GM23248 (cell line): ENCODE measurements at places on chromosomes 16 and 17.
A peak's percentile ranks its signal among the peaks of the same experiment; 100 is the strongest.

- peak; percentile 20 for DNase-seq
Measured at GRCh38 chr17:50443505-50443974, 17.5 kb downstream of the ACSF2 start.

GRCh38 chr17:1239210-1239609 lies 31.0 kb upstream of the BHLHA9 start:
- no peak for DNase-seq

DNA sequence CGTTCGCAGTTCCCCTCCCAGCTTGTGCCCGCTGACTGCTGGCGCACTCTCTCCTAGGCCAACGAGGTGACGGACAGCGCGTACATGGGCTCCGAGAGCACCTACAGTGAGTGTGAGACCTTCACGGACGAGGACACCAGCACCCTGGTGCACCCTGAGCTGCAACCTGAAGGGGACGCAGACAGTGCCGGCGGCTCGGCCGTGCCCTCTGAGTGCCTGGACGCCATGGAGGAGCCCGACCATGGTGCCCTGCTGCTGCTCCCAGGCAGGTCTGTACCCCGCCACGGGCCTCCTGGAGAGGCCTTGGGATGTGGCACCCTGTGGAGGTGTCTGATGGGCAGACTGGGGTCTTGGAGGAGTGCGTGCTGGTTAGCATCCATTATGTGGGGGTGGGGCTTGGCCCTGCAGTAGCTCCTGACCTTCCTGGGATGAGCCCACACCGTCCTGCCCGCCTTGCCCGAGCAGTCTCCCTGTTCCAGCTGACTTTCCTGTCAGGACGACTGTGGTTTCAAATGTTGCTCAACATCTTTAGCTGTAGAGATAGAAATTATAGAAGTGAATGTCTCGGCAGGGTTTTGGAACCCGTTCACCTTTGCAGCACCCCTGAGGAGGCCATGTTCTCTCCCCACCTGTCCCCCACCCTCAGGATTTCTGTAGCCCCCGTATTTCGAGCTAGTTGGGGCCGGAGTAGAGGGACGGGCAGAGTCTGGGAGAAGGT lies 44.9 kb upstream of the CAPN15 start:
- no peak for DNase-seq

DNA sequence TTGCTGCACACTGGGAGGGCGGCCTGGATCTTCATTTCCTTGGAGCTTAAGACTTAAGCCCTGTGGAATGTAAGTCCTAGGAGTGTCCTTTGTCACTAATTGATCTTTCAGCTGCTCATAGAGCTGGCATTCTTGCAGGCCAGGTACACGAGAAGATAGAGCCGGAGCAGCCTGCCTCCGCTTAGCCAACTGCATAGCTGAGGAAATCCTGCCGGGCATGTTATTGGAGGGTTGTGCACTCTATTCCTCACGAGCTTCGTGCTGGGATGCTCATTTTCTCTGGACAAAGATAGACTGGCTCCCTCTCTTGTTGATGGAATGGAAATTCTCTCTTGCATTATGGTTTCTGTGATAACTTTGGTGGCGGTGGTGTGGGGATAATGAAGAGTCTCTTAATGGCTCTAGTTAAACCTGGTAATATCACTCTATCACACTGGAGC lies 76.9 kb downstream of the RPA1 start:
- peak; percentile 7 for DNase-seq

DNA sequence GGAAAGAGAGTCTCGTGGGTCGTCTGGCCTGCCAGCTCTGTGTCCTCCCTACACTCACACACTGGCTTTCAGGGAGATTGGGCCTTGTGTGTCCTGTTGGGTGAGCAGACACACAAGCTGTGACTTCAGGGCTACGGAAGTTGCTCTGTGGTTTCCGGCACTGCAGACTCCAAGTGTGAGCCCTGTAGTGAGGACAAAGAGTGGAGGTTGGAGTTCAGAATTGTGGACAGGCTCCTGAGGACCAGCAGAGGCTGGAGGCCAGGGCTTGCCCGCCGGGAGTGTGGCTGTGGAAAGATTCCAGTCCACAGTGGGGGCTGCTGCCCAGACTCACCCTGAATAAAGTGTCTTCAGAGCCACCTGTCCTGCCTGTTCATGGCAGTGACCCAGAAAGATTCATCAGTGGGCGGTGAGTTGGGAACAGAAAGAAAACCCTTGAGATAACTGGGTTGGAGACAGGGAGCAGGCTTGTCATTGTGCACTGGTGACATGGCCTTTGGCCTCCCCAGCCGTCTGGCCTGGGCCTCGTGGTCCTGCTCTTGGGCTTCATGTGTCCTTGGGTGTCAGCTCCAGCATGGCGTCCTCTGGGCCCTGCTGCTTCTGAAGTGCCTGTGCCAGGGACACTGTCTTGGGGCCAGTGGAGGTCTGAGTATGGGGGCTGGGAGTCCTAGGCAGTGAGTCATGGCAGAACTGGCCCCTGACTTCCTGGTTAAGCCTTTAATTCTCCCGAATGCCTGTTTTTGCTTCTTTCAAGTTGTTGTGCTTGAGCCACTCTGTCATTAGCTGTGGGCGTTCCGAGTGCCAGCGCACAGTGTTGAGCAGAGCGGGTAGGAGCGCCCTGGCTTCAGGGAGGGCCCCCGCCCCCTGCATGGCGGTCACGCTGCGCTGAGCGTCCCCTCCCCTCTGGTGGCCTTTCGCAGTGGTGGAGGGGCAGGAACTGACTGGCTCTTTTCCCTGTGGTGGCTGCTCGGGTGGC lies 19.9 kb upstream of the ZNF750 start:
- peak; percentile 47 for DNase-seq

GRCh38 chr16:68085259-68086071 lies at the start of gene NFATC3:
NFATC3 (plus strand) TSS chr16:68085370; CDS start chr16:68085682, 312 bp downstream.
- DNase-seq = peak; percentile 99

- DNase-seq = no peak
Measured at GRCh38 chr16:69031877-69032301, 73.6 kb upstream of the HAS3 start.

DNA sequence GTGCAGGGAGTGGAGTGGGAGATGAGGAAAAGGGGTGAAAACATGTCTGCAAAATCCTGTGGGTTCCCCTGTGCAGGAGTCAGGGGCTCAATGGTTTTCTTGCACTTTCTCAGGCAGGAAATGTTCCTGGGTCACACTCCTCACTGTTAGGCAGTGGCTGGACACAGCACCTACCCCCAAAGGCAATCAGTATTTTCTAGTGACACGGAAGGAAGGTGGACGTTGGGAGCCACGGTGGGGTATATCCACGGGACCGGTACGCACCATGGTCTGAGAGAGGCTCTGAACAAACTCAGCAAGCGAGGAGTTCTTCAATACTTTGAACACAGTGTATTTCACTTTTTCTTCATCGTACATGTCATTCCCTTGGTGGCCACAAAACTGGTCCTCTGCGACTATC lies 20.9 kb downstream of the LITAFD start:
- no peak for DNase-seq

DNA sequence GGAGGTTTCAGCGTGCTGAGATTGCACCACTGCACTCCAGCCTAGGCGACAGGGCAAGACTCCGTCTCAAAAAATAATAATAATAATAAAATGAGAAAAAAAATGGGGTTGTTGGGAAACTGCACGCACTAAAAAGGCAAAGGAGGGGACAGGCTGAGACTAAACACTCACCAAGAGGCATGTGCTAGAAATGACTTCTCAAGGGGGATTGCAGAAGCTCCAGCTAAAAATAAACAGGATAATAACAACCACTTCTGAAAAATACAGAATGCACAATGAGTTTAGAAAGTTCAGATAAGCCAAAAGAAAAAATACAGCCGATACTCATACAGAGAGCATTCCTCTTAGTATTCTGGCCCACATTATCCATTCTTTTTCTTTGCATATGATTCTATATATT lies 15.1 kb upstream of the TIMP2 start:
- DNase-seq = no peak

DNA sequence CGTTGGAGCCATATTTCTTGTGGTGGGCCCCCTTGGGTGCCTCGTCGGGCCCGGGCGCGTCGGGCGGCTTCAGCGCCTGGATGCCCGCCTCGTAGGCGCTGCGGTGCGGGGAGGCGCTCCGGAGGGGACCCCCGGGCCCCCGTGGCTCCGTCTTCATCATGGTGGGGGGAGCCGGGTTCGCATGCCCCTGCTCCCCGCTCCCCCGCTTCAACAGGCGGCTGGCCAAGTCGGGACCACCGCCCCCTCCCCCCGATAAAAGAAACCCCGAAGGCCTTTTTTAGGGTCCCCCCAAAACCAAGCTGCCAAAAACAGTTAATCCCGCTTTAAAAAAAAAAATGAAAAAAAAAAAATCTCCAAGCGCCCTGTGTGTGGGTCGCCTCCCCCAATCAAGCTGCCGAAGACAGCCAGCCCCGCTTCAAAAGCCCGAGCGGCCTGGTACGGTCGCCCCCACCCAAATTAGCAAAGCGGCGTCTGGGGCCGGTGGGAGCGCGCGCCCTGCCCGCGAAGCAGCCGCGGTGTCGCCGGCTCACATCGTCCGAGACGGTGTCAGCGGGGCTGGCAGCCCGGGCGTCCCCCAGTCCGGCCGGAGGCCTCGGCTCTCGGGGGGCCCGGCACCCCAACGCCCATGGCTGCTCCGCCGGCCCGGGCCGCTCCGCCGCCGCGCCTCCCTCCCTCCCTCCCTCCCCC lies at the start of gene PPP1R9B:
TSS of gene PPP1R9B (minus strand) at position 324 of the 687 bp plus-strand sequence. CDS start at position 160, 164 bp downstream.
- DNase-seq = no peak

- DNase-seq = no peak
Measured at GRCh38 chr17:83154311-83155127, 75.1 kb downstream of the METRNL start.

DNA sequence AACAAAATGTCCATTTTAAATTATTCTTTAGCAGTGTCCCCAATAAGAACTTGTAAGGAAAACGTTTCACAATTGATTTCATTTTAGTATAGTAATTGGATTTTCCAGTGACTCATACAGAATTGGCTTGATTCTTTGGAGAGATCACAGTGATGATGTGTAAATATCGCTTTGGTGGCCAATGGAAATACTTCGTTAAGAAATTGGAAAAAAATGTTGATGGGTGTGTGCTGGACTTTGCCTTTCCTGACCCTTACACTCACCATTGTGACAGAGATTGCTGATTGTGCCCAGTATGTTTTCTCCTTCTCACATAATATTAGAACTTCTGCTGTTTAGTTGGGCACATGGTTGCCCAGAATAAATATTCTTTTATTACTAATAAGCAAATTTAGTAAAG lies 7.4 kb upstream of the EFCAB13 start:
- DNase-seq = peak; percentile 84

DNA sequence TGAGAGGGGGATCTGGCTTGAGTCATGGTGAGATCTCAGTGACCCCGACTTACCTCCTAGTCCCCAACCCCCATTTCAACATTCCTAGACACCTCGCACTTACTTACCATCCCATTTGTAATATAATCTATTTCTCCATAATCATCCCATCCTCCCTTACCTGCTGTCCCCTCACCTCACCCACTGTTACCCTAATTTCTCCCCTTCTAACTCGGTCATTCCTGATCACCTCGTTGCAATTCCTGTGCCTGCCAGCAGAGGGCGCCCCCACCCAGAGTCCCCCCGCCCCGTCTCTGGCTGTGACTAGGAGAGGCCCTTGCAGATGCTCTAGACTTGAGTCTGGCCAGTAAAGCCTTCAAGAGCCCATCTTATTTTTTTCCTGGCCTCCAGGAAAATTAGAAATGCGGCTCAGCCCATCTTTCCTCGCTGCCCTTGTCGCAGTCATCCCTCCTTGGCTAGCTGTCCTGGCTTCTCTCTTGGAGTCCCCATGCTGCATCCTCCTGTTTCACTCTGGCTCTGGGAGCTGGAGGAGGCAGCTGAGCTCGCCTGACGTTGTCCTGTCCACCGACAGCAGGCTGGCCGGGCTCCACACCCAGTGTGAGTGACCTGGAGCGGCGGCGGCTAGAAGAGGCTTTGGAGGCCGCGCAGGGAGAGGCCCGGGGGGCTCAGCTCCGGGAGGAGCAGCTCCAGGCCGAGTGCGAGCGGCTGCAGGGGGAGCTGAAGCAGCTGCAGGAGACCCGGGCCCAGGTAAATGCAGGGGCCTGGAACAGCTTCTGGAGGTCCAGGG lies 5.0 kb downstream of the TBKBP1 start:
- peak; percentile 70 for DNase-seq

GRCh38 chr17:49993423-49994060 lies 1.5 kb downstream of the DLX3 start:
- peak; percentile 67 for DNase-seq
